Trophoblast cell (in vitro differentiated cells and primary cell): ENCODE measurements at places on chromosomes 5 and 9.

GRCh38 chr9:132732326-132733259 lies 62.3 kb downstream of the GTF3C4 start:
- DNase-seq, result peak; percentile 97

DNA sequence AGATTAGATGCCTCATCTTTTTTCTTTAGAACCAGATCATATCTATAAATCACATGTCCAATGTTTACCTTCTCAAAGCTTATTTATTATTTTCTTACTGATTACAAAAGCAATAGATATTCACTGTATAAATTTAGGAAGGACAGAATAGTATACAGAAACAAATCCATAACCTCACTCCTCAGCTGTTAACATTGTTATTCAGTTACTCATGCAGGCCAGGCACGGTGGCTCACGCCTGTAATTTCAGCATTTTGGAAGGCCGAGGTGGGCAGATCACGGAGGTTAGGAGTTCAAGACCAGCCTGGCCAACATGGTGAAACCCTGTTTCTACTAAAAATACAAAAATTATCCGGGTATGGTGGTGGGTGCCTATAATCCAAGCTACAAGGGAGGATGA lies 15.3 kb downstream of the STOM start:
- no peak for DNase-seq

- DNase-seq, result no peak
Measured at GRCh38 chr5:15320871-15321270, 179.1 kb upstream of the FBXL7 start.

GRCh38 chr9:38286357-38286756 lies 106.1 kb upstream of the ALDH1B1 start:
- no peak for DNase-seq

- DNase-seq, result no peak
Measured at GRCh38 chr9:29325894-29326293, 1752.6 kb upstream of the C9orf72 start.

DNA sequence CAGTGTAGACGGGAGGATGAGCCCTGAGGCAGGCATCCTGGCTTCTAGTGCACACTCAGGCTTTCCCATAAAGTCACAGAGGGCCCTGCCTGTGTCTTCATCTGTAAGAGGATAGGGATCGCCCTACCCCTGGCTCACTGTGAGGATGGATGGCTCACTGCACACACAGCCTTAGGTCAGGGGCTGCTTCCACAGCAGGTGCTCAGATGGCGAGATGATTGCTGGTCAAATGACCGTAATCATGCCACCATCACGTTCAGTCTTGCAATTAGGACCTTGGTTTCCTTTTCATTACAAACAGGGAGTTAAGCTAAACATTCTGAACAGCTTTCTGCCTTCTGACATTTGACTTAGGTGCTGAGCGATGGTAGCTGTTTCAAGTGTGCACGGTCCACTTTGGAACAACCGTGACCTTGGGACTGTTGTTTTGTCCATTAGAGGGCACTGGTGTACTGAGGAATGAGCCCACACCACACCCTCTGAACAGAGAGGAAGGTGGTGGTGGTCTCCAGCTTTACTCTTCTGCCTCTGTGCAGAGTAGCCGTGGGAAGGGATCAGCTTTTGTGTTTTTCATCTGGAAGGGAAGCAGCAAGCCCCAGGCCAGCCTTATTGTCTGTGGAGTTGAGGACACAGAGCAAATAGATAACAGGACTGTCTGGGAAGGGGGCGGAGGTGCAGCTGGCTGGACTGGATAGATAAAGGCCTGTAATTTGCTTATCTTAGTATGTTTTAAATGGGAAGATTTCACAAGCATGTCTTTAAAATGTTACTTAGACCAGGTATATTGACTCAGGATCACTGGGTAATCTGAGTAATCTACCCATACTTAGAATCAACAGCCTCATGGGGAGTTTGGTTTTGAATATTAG lies 183.1 kb downstream of the TRIO start:
- peak; percentile 70 for DNase-seq

DNA sequence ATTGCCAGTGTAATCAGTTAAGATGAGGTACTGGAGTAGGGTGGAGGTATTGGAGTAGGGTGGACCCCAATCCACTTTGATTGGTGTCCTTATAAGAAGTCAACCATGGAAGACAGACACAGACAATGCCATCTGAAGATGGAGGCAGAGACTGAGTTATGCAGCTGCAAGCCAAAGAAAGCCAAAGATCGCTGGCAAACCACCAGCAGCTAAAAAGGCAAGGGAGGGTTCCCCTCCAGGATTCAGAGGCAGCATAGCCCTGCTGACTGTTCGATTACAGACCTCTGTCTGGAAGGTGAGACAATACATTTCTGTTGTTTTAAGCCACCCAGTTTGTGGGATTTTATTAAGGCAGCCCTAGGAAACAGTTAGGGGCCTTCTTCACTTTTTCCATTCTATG lies 30.5 kb upstream of the CKMT2 start:
- DNase-seq, result no peak

DNA sequence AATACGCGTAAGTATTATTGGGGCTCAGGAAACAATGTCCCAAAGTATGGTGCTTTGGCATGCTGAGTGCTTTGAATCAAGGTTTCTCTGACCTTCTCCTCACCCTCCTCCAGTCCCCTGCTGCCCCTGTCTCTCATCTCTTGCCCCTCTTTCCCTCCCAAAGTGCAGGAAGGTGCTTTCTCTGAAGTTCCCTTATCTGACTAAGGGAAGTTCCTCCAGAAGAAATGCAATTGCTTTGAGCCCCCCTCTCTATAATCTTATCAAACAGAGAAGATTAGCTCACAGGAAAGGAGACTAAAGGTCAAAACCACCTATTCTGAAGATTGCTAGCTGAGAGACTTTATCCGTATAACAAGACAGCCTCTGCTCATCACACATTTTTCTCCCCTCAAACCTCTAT lies 288.1 kb downstream of the ARL15 start:
- DNase-seq, result no peak

DNA sequence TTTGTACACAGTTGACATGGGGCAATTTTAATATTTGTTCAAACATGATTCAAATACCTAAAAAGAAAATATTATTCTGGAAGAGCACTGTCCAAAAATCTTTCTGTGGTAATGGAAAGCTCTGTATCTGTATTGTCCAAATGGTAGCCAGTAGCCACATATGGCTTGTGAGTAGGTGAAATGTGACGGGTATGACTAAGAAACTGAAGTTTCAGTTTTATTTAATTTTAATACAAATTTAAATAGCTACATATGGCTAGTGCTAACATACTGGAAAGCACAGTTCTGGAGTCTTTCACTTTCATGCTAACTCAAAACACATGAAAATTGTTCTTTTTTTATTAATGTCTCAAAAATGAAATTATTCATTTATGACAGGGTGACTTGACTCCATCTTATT lies 132.6 kb downstream of the PLK2 start:
- no peak for DNase-seq

DNA sequence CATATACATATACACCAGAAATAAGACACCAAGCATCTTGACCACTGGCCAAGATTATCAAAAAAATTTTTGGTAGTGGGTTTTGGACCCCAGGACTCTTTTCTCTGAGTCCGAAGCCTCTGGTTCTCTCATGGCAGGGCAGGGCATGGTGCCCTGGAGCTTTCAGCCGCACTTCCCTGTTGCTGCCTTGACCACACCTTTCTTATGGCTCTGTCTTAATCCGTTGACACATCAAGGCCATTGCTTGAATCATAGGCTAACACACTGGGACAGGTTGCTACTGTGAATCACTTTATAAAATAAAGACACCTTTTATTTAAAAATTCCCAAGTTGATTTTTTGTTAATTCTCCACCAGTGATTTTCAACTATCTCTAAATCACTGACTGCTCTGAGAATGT lies 45.4 kb upstream of the CAST start:
- no peak for DNase-seq
